ENCODE measurements at places on chromosomes 13 and 19. TPM values are rescaled to one million over a fixed set of nuclear protein-coding genes. Genes with fewer than 3 reads are reported as not detected.

DNA sequence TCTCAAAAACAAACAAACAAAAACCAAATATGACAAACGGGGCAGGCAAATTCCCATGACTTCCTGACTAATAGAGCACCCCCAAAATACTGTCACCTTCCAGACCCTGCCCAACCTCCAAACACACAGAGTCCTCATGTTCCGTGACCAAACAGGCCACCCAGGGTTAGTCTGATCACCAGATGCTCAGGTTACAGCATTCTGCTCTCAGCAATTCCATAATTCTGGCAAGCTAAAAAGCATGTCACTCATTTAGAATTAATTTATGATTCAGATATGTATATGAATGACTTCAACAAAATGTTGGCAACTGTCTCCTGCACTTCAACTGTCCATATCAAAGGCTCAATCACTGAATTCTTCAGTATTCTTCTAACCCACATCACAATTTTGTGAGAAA, 52.4 kb downstream of the ZIC5 start:
- no peak for DNase-seq

DNA sequence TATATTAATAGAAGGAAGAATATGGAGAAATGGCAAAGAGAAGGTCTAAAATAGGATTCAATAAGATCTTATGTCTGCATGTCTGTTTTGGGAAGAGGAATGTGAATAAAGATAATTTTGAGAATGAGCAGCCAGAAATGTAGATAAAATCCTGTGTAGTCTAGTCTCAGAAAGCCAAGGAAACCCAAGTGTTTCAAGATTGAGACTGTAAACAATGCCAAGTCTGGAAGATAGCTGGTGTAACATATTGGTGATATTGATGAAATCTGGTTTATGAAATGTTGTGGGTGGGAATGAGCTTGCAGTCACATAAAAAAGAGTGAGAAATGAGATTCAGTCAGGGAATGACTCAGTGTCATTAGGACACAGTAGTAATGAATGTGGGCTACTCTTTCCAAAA, 1180.3 kb upstream of the PCDH20 start:
- DNase-seq, result no peak

Gene NLRP4
- polyA plus RNA-seq, result not detected

Gene CD37
- polyA plus RNA-seq, result 48.7 TPM

- no peak for DNase-seq
Observed at GRCh38 chr13:80508031-80508430, 167.1 kb upstream of the SPRY2 start.

GRCh38 chr13:24737042-24737441, 26.9 kb upstream of the RNF17 start:
- DNase-seq, result no peak

DNA sequence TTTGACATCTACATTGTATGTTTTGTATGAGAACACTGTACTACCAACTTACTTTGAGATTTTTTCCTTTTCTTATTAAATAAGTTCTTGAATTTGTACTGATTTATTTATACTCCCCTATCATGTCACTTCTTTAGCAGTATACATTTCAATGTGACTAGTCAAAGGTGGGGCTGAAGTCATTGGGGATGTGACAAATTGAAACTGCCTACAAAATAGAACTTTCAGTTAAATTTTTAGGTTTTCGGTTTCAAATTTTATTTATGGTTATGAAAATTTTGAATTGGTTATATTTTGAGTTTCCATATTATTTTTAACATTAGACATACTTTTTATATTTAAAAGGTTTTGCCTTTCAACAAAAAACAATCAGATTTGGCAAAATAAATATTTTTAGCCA, 221.6 kb downstream of the NBEA start:
- no peak for DNase-seq

Gene ZIM2
- 2.0 TPM for polyA plus RNA-seq

DNA sequence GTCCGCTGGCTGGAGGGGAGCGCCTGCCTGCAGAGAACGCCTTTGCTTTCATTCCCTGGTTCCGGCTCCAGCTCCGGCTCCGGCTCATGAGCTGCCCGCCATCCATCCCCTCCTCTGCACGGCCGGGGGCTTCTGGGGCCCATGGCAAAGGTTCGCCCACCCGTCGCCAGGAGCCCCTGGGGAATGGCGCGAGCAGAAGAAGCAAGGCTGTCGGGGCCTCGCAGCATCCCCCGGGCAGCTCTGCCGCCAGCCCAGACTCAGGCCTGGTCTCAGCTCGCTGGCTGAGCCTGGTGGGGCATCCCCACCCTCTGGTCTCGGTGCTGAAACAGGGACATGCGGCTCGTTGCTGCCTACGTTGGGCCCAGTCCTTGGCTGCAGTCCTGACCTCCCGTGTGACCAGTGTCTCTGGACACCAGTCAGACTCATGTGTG, 96.8 kb downstream of the KDM4B start:
- no peak for DNase-seq

GRCh38 chr19:51181913-51182419, 39.9 kb downstream of the SIGLEC7 start:
- DNase-seq, result no peak

Gene ZMYM5
- 30.5 TPM for polyA plus RNA-seq

Gene SSC5D
- 15.6 TPM for polyA plus RNA-seq

GRCh38 chr19:23716792-23717191, 29.8 kb upstream of the ZNF675 start:
- no peak for DNase-seq

Gene KLK2
- not detected for polyA plus RNA-seq

GRCh38 chr13:80798576-80799133, 457.7 kb upstream of the SPRY2 start:
- DNase-seq, result no peak

DNA sequence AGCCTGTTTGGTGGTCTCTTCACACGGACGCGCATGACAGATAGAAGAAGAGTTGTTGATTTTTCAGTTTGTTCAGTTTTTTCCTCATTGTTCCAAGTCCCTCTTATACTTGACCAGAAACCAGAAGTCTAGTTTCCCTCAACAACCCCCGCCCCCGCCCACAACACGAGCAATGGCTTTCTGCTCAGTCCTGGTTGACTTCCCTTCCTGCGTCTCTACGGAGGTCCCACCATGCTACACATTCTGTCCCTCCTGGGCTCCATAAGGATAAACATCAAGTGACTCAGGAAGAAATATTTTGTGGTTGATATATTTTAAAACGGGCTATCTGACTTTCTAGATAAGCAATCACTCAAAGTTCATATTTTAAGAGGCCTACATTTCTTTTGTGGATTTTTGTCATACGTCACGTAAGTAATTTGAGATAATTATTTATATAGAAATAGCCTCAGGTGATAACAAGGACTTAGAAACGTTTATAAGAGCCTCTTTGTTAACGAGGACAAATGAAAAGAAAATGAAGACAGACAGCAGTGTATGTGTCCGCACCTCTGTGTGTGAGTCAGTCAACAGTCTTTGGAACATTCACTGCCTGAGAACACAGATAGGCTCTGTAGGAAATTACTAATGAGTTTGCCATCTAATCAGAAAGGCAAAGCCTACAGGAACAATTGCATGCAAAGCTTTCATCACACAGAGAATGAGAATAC, 214.4 kb downstream of the RAP2A start:
- DNase-seq, result no peak

- no peak for DNase-seq
Observed at GRCh38 chr19:1213391-1214286, 8.1 kb downstream of the STK11 start.

- no peak for DNase-seq
Observed at GRCh38 chr13:36763126-36763722, 55.8 kb upstream of the RFXAP start.

- DNase-seq, result no peak
Observed at GRCh38 chr19:54373781-54374631, 9.3 kb upstream of the LAIR1 start.

GRCh38 chr19:49474542-49474924, 518 bp downstream of the FLT3LG start:
- DNase-seq, result no peak

DNA sequence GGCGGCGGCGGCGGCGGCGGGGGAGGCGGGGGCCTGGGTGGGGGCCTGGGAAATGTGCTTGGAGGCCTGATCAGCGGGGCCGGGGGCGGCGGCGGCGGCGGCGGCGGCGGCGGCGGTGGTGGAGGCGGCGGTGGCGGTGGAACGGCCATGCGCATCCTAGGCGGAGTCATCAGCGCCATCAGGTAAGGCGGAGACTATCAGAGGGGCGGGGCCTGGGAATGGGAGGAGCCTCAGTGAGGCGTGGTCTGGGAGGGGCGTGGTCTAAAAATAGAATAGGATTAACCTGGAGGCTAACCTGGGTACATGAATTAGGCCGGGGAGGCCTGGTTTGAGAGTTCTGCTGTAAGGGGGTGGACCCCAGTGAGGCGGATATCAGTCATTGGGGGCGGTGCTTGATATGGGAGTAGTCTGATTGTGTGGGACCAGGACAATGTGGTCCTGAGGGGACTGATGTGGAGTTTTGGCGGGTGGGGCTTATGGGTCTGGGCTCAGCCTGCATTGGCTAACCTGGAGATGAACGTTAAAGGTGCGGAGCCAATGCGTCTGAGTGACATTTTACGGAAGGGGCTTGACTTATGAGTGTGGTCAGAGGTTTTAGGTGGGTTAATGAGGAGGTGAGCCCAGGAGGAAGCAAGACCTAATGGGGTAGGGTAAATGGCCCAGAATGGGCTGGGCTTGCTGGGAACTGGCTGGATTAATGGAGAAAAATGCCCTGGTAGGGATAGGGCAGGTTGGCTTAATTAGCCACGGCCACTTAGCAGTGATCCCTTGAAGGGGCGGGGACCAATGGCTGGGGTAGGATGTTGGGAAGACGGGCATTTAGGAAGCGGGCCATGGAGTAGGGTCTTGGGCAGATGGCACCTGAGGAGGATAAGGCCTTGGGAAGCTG, 1.4 kb downstream of the CAPNS1 start:
- DNase-seq, result peak; percentile 76

- DNase-seq, result no peak
Observed at GRCh38 chr13:82674546-82674945, 1207.7 kb downstream of the SLITRK1 start.

DNA sequence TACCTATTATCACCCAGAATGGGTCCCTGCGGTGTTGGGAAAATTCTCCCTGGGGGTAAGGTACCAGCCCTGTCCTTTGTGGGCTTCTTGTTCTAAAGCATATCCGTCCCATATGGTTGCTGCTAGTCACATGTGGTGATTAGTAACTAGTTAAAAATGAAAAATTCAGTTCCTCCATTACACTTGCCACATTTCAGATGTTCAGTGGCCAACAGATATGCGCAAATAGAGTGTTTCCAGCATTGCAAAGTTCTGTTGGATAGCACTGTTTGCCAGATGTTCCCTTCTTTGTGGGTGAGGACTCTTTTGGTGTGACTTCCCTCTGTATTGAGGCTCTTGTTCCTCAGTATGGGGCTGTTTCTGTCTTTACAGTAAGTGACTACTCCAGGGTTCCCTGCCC, 3.8 kb downstream of the CNOT3 start:
- DNase-seq, result no peak

GRCh38 chr13:58852076-58852475, 1220.5 kb downstream of the PCDH17 start:
- no peak for DNase-seq

Gene NBEA
- polyA plus RNA-seq, result 13.5 TPM

GRCh38 chr19:33960566-33960965, 163.9 kb downstream of the KCTD15 start:
- no peak for DNase-seq

Gene COX7A1
- polyA plus RNA-seq, result 25.5 TPM

Gene UBE2L5
- 0.47 TPM for polyA plus RNA-seq

GRCh38 chr13:105144936-105145335, 1390.5 kb downstream of the EFNB2 start:
- DNase-seq, result no peak

DNA sequence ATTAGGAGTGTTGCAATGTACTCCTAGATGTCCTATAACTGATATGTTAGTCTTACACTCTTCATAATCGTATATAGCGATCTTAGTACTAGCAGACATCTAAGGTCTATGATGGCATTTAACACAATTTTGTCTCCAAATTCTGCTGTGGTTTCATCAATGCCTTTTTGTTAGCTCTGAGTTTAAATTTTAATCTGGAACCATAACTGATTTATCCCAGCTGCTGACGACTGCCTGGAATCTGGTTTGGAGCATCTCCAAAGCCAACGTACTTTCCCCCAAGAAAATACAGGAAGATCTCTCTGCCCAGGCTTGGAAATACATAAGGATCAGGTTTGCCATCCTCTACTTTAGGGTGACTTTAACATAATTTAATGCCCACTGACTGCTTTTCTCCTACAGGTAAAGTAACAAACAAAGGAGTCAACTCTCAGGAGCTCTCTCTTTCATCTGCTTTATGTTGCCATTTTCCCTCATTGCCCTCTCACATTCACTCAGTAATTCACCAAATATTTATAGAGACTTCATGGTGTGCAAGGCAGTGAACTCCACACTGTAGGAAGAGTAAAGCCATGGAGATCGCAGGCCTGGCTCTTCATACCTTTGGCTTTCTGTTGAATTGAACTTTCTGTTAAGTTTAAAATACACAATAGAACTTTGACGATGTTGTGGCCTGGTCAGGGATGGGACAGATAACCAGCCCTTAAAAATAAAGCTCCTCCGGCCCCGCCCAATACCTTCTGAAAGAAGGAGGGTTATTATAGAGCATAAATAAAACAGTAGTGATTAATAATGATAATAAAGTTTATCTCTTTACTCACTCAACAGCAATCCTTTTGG, 23.3 kb upstream of the SPART start:
- DNase-seq, result peak; percentile 14

- DNase-seq, result no peak
Observed at GRCh38 chr19:48455171-48455907, at the start of gene KCNJ14. Gene KCNJ14 (plus strand): TSS chr19:48455574. CDS start chr19:48461725, 6,151 bp downstream.

- DNase-seq, result peak; percentile 36
Observed at GRCh38 chr13:112968380-112968909, 569 bp upstream of the MCF2L start.

DNA sequence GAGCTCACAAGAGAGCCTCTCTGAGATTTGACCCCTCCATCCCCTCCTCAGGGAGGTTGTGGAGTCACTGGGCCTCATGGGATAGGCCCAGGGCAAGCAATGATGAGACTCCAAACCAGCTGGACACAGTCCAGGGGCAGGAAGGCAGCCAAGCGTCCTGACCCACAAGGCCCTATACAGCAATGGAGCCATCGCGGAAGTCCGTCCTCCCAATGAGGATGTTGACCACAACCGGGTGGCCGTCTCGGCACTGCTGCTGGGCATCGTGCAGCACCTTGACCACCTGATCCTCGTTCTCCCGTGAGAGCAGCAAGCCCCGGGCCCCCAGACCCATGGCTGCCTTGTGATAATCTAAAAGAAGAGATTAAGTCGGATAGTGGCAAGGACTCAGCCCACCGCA, 7.9 kb downstream of the SYDE1 start:
- peak; percentile 77 for DNase-seq

GRCh38 chr19:35098413-35099049, 17.1 kb upstream of the FXYD3 start:
- DNase-seq, result no peak

Gene TNPO2
- 69.3 TPM for polyA plus RNA-seq

DNA sequence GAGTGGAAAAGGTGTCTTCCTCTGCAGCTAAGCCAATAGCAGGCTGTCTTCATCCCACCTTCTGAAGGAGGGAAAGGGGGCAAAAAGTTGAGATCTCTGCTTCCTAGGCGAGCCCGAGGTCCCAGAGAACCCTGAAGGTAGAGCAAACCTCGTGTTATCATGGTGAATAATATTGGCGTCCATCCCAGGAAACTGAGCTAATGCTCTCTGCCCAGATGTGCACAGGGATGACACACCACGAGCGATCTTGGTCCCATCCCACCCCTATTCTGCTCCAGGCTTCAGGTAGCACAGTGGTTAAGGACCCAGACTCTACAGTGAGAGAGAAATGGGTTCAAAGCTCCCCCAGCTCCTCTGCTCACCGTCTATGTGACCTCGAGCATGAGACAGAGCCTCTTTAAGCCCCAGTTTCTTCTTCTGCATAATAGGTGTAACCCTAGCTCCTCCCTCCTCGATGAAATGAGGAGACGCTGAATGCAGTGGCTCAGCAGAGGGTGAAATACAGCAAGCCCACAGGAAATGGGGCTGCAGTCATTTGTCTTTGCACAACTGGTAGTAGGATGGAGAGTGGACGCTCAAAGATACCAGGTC, 9.9 kb upstream of the CEACAM20 start:
- DNase-seq, result no peak

Gene ZNF730
- 8.9 TPM for polyA plus RNA-seq

All from right lung (tissue), 10 donors.